ENCODE measurements at places on chromosomes 2 and 18.
A peak's percentile ranks its signal among the peaks of the same experiment; 100 is the strongest.

- H3K4me3 ChIP-seq: no peak overlapping the region
- no peaks in the 10 kb centered on the region for H3K27me3 ChIP-seq
- H3K27ac ChIP-seq: no peak overlapping the region
- DNase-seq: no peak
- peaks cover 3% of the 10 kb centered on the region for H3K36me3 ChIP-seq
- peaks cover 12% of the 10 kb centered on the region for H3K4me1 ChIP-seq
Measured at GRCh38 chr2:16124881-16125613, 184.7 kb downstream of the MYCN start.

DNA sequence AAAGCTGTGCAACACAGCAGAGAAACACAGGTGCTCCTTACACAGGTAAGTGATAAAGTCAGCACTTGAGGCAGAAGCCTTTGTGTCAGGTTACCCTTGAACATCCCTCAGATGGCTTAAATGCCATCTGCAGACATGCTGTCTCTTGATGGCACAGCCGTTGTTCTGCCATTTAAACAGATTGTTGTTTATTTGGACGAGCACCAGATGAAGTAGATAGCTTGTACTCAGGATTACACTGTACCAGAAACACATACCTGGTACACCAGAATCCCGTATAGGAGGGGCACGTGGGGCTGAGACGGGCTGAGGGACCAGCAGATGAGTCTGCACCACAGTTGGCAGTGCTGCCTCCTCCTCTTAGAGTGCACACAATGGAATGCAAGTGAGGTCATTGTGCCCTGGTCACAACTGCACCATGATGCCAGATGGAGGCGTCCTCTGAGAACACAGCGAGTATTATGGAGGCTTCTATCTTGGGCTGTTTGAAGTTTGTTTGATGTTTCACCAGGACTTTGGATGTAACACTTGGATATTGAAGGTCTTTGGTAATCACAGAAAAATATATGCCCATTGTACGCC is 143.0 kb downstream of the TANC1 start:
- H3K27me3 ChIP-seq: no peaks in the 10 kb centered on the region
- no peak overlapping the region for H3K27ac ChIP-seq
- H3K36me3 ChIP-seq: peaks cover 3% of the 10 kb centered on the region
- no peak overlapping the region for H3K4me3 ChIP-seq

DNA sequence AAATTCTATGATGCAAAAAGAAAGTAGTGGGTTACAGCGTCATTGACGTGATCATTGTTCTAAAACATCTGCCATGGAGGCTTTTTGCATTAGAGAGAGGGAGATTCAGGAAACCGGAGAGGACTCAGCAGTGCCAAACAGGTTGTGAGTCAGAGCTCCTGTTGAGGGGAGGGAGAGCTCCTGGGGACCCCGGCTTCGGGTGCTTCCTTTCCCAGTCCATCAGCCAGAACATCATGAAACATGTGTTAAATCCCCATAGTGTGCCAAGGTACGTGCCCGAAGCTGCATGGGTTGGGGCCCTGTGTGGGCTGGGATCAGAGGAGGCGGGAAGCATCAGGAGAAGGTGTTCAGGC is 791 bp upstream of the CYRIA start:
- no peak overlapping the region for H3K27ac ChIP-seq
- H3K4me3 ChIP-seq: peak overlapping the region; percentile 89
- H3K27me3 ChIP-seq: peaks cover 13% of the 10 kb centered on the region
- H3K4me1 ChIP-seq: peaks cover 44% of the 10 kb centered on the region

DNA sequence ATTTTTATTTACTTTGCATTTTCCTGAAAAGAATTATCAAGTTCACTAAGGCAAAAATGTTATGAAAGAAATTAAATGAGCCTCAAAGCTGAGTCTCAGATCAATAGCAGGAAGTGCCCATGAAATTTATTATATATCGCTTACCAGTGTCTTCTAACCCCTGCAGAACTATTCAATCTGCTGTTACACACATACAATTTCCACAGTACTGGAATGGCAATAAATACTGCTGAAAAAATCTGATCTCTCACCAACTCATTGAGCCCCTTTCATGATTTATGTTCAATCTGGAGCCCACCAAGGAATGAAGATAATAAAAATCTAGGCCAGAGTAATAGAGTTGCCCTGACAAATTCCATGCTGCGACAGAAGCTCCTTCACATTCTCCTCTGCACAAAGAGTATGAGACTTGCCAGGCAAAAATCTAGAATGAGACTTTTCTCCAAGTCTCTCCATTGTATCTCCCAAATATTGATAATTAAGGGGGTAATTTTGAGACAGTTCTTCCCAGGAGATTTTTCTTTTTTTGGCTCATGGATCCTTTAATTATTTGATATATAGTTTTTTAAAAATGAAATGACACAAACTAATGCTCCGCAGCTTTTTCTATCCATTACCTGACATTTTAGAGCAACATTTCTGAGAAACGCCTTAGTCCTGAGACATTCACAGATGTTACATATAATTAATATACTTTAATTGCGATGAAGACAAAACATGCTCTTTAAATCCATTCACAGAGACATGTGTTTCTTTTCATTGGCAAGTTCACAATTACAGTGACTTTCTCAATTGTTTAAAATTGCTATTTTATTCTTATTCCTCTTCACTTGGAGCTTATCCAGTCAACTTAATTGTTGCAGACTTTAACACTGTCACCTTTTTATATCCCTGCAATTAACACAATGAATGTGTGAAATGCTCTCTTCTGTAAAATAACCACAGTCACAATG is 1020.4 kb downstream of the CBLN2 start:
- no peak for DNase-seq
- no peak overlapping the region for H3K4me3 ChIP-seq
- no peak overlapping the region for H3K27ac ChIP-seq

DNA sequence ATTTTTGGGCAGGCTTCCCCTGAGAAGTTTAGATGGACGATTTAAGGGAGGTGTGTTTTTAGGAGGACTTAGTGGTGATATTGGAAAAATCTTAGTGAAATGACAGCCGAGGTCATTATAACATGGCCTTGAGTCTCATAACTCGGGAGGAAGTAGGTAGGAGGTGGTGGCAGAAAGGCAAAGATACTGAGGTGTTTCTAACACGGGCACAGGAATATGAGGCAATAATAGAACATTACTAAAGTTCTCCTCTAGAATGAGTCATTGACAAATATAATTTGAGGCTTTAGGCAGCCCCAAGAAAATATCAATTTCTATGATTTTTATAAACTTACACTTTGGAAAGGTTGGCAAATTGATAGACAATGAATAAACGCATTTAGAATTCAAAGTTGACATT is 146.1 kb upstream of the ZEB2 start:
- H3K4me3 ChIP-seq: no peak overlapping the region
- H3K36me3 ChIP-seq: peaks cover 2% of the 10 kb centered on the region
- H3K27ac ChIP-seq: no peak overlapping the region
- peaks cover 12% of the 10 kb centered on the region for H3K4me1 ChIP-seq
- no peaks in the 10 kb centered on the region for H3K27me3 ChIP-seq

DNA sequence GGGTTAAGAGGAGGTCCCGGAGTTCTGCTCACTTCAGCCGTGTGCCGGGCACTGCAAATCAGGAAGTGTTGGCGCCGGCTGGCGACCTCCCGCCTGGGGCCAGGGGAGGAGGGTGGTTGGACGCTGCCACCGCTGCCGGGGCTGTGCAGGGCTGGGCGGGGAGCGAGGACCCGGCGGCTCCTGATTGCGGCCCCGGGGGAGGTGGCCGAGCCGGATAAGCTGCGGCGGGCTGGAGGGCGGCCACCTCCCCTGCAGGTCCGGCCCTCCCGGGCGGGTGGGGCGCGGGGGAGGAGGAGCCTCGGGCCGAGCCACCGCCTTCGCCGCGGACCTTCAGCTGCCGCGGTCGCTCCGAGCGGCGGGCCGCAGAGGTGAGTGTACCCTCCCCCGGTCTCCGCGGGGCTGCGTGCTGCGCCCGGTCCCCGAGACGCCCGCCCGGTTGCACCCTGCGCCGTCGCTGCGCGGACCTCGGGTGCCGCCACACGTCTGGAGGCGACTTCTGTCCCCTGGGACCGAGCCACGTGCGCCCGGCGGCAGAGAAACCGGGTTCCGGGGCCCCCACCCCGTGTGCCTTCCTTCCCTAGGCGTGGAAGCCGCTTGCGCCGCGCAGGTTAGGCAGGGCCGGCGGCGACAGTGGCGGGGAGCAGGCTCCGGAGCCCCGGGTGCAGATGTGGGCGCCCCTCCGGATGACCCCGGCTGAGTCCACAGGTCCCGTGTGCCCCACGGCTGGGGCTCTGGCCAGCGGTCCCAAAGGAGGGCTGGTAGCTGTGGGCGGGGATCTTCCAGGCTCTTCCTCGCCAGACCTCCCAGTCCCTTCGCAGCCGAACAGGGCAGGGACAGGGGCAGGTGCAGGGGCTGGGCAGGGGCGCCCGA is at the start of gene STEAP3:
Gene STEAP3, plus strand, starts transcription at position 314 of the 870 bp plus-strand sequence. CDS start 7,179 bp downstream, outside the sequence.
- peaks cover 69% of the 10 kb centered on the region for H3K27me3 ChIP-seq
- DNase-seq: peak; percentile 43
- H3K36me3 ChIP-seq: no peaks in the 10 kb centered on the region
- H3K27ac ChIP-seq: no peak within 1 kb of the TSS

DNA sequence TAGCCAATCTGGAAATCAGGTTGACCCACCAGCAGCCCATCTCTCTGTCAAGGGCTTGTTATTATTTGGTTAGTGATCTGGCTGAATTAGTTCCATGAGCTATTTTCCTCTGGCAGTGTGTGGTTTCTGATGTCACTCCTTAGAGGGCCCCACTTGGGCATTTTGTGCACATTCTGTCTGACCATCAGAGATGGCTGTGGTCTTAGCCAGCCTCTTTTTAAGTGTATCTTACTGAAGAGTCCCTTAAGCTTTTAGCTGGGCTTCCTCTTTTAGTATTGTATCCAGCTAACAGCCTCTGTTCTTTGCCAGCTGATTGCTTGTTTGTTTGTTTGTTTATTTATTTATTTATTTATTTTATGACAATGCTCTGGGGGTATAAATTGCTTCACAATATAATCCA is 951.1 kb upstream of the CNTNAP5 start:
- H3K27me3 ChIP-seq: no peaks in the 10 kb centered on the region
- no peaks in the 10 kb centered on the region for H3K36me3 ChIP-seq
- no peak overlapping the region for H3K4me3 ChIP-seq

- H3K36me3 ChIP-seq: no peaks in the 10 kb centered on the region
- DNase-seq: no peak
- peaks cover 5% of the 10 kb centered on the region for H3K27me3 ChIP-seq
- H3K4me3 ChIP-seq: no peak overlapping the region
Measured at GRCh38 chr2:128401680-128402079, 83.0 kb upstream of the HS6ST1 start.

- H3K36me3 ChIP-seq: no peaks in the 10 kb centered on the region
- no peak overlapping the region for H3K27ac ChIP-seq
- no peak overlapping the region for H3K4me3 ChIP-seq
- no peaks in the 10 kb centered on the region for H3K27me3 ChIP-seq
Measured at GRCh38 chr18:62634979-62635630, 80.2 kb upstream of the PHLPP1 start.

DNA sequence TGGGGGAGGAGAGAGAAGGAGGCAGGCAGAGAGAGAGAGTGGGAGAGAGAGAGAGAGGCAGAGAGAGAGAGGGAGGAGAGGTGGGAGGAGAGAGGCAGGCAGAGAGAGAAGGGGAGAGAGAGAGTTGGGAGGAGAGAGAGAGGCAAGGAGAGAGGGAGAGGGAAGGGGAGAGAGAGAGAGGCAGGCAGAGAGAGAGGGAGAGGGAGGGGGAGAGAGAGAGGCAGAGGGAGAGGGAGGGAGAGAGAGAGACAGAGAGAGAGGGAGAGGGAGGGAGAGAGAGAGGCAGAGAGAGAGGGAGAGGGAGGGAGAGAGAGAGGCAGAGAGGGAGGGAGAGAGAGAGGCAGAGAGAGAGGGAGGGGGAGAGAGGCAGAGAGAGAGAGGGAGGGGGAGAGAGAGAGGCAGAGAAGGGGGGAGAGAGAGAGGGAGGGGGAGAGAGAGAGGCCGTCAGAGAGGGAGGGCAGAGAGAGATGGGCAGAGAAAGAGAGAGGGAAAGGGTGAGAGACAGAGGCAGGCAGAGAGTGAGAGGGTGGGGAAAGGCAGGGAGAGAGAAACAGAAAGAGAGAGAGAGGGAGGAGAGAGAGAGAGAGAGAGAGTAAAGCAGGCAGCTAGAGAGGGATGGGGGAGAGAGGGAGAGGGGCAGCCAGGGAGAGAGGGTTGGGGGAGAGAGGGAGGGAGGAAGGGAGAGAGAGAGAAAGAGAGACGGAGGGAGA is 122.2 kb upstream of the PXDN start:
- H3K4me3 ChIP-seq: no peak overlapping the region
- H3K4me1 ChIP-seq: peaks cover 16% of the 10 kb centered on the region
- H3K36me3 ChIP-seq: no peaks in the 10 kb centered on the region
- no peak overlapping the region for H3K27ac ChIP-seq

DNA sequence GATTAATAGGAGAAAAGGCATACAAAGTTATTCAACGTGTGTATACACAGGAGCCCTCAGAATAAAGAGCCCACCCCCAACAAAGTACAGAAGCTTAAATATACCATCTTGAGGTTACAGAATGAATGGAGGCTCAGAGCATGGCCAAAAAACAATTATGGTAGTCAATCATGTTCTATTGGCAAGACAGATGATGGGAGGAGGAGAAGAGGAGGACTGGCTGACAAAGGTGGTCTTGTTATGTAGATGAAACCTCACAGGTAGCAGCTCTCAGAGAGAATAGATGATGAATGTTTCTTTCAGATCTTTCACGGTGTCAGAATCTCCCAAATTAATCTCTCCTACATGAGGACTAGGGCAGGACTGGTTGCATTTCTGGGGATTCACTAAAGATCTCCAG is 66.0 kb downstream of the ARL4C start:
- peak overlapping the region; percentile 21 for H3K27ac ChIP-seq
- H3K4me1 ChIP-seq: peaks cover 25% of the 10 kb centered on the region
- H3K27me3 ChIP-seq: no peaks in the 10 kb centered on the region
- DNase-seq: no peak
- no peaks in the 10 kb centered on the region for H3K36me3 ChIP-seq

- no peak overlapping the region for H3K27ac ChIP-seq
- H3K4me3 ChIP-seq: no peak overlapping the region
- no peaks in the 10 kb centered on the region for H3K36me3 ChIP-seq
- H3K27me3 ChIP-seq: no peaks in the 10 kb centered on the region
- DNase-seq: no peak
- no peaks in the 10 kb centered on the region for H3K4me1 ChIP-seq
Measured at GRCh38 chr18:1906421-1906820, 664.9 kb downstream of the METTL4 start.

DNA sequence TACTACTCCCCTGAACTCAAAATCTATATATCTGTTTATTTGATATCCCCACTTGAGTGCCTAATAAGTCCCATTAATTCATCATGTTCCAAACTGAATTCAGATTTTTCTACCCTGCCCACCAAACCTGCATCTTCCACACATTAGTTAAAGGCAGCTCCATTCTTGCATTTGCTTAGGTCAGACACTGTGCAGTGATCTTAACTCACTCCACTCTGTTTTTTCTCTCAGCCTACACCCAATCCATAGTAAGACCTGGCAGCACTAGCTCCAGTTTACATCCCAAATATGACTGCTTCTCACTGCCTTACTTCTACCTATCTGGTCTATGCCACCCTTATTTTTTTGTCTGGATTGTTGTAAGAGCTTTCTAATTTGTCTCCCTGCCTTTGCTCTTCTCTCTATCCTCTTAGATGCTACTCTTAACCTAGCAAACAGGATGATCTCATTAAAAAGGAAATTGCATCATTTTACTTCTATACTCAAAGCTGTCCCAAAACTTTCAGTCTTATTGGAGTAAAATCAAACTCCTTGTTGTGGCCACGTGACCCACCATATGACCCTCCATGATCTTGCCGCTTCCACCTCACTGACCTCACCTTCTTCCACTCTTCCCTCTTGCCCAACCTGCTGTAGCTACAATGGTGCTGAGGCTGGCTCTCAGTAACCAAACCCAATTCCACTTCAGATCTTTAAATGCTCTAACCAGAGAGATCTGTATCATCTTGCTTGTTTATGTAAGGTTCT is 274.9 kb upstream of the FANCL start:
- no peaks in the 10 kb centered on the region for H3K27me3 ChIP-seq
- no peak overlapping the region for H3K27ac ChIP-seq
- no peaks in the 10 kb centered on the region for H3K36me3 ChIP-seq
- no peak for DNase-seq
- no peaks in the 10 kb centered on the region for H3K4me1 ChIP-seq
